ENCODE measurements at places on chromosomes 12 and 14.

GRCh38 chr14:100165831-100166440, 6.5 kb upstream of the DEGS2 start:
- DNase-seq, result no peak

DNA sequence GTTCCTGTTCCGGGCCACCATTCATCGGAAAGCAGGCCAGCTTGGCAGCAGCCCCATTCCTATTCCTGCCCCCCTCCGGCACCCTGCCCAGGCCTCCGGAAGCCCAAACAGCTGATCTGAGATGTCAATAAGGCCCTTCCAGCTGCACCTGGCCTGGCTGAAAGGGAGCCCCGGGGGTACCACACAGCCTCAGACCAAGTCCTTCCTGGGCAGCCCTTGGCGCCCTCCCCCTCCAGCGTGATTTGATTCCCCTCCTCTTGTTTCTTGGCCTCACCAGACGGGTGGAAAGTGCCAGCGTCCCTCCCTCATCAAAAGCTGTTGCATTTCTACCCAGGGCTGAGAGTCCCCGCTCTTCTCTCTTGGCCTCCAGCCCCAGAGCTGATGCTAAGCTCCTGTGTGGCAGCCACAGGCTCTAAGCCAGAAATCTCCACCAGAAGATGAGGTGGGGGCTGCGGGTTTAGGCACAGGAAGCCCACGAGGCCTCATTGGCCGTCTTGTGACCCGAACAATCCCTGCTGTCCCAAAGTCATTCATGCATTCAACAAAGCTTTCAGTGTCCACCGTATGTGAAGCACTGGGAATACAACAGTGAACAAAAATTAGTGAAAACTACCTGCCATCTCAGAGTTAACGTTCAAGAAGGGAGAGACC, 215.4 kb downstream of the SLC41A2 start:
- no peak for DNase-seq

GRCh38 chr14:55206175-55206693, 14.8 kb upstream of the DLGAP5 start:
- DNase-seq, result no peak

GRCh38 chr14:22981876-22982476, 375 bp downstream of the AJUBA start:
- DNase-seq, result no peak

DNA sequence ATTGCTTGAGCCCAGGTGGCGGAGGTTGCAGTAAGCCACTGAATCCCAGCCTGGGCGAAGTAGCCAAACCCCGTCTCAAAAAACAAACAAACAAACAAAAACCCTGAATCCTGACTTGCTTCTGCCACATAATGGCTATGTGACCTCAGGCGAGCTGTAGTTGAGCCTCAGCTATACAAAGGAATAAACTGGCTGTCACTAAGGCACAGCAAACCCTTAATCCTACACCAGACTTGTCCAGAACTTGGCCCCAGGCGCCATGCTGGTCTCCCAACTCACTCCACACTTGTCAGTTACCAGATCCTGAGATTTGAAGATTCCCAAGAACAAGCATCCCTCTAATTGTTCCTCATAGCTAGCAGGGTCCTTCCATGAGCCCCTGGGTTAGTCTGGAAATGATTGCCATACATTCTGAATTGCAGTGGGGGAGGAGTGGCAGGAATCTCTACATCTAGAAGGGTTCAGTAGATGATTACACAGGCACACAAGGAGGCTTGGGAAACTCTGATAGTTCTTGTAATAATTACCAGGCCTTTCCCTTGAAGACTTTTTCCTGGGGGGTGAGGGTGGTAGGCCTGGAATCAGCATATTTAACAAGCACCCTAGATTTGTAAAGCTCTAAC, 9.9 kb downstream of the MAP3K12 start:
- DNase-seq, result no peak

DNA sequence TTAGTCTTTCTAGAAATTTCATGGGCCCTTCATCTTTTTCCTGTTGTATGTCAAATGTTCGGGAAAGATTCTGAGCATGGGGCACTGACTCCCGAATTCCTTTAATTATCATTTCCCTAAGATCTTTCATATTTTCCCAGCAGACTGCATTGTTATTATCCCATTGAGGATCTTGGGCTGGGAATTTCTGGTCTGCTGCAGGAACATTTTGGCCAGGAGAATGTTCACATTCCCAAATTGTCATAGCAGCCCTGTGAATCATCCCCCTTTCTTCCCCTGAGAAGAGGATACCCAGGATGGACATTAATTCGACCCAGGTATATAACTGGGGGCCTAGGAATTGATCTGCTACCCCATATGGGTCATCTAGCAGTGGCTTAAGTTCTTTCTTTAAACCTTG, 112.5 kb downstream of the RIN3 start:
- DNase-seq, result no peak

Data from stimulated activated CD4-positive, alpha-beta T cell treated with anti-CD3 and anti-CD28 coated beads, Interleukin-4, amount 100 ng/mL, for 48 hours (primary cell).